ENCODE measurements at places on chromosomes 5 and 9.

- no peak for DNase-seq
These were observed 117.3 kb upstream of the PPP2R2B start for GRCh38 chr5:146995878-146996277.

GRCh38 chr9:135783540-135784245, 81.7 kb downstream of the KCNT1 start:
- no peak for DNase-seq

- no peak for DNase-seq
These were observed 415.8 kb downstream of the ACTL7B start for GRCh38 chr9:108439947-108440346.

- no peak for DNase-seq
These were observed 42.1 kb downstream of the FAF2 start for GRCh38 chr5:176490301-176490700.

DNA sequence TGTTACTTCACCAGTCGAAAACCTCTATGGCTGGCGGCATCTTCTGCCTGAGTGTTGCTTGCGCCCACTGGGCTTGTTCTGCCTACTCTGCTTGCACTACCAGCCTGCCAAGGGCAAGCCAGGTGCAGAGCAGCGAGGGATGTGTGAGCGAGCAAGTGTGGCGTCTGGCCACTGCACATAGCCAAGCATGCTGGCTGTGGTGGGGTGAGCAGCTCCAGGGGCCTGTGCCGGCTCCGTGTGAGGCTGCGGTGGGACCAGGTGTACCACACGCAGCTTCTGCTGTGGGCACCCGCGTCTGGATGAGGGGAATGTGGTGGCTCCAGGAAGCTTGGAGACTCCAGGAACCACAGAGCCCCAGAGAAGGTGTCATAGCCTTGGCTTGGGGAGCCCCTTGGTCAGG, 51.4 kb downstream of the GTF3C4 start:
- no peak for DNase-seq

DNA sequence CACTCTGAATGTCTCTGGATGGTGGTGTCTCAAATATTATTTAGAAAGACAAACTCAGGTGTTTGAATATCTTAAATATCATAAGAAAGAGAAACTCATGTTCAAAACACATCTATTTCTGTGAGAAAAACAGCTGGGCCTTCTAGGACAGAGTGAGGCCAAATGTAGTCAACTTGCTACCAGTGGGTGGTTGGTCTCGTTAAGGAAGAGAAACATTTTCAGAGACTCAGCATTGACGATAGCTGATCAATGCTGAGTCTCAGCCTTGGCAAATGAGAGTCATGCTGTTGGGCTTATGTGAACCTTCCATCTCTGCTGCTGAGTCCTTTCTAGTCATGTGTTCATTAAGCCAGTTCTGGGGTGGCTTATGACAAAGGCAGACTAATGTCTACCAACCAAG, 418.0 kb downstream of the CETN3 start:
- DNase-seq = no peak

DNA sequence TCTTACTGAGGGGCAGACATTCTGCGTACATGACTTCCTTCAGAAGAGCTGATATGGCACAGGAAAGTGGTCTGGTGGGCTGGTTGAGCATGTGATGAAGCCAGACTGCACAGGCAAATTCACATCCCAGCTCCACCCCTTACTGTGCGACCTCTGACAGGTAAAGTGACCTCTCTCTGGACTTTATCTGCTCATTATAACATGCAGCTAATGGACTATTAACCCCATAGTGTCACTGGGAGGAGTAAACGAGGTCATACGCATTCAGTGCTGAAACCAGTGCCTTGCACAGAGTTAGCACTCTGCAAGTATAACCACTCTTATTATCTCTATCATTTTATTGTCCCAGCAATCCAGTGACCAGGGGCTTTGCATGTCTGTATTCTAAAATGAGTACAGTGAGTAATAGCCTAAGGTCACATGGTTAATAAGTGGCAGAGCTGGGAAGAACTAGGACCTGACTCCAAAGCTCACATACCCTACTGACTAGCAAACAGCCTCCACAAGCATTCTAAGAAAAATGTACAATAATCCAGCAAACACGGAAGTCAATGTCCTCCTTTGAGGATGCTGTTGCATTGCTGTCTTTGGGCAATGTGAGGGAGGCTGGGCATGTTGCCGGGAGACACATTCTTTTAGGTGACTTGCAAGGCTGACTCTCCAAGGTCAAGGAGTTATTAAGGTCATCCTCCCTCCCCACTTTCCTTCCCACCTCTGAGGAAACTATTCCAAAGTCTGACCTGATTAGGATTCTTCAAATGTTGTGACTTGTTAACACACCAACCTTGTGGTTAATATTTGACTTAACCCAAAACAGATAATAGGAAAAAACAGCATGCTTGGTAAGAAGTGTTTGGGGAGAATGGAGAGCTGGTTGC, 19.0 kb downstream of the GLRX start:
- no peak for DNase-seq

GRCh38 chr5:6820851-6821479, 107.7 kb downstream of the TENT4A start:
- DNase-seq = no peak

GRCh38 chr9:110528645-110529044, 50.9 kb downstream of the SVEP1 start:
- no peak for DNase-seq
